GM19239 (cell line): ENCODE measurements at places on chromosomes 2 and 18.

DNA sequence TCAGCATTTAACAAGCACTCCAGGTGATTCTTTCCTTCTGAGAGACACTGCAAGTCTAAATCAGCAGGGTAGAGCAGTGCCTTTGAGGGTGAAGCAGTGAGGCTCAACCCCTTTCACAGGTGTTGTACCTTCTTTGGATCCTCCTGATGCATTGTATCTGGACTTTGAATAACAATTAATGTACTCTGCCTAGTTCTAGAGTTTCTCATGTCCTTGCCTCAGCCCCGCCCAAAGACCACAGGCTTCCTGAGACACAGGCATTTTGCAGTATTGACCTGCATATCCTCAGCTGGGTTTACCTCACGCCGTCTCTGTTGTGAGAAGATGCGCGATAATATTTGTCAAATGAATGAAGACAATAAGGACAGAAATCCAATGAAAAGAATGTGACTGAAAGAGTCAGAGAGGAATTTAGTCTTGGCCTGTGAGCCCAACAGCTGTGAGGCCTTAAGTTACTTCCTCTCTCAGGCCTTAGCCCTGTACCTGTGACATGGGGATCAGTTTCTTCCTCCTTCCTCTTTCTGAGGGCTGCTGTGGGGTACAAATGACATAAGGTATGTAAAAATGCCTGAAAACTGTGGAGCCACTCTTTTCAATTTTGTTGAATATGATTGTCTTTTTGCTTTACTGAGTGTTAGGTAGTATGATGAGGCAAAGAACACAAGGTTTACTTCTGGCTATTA lies 43.7 kb downstream of the WIPF1 start:
- DNase-seq: no peak

DNA sequence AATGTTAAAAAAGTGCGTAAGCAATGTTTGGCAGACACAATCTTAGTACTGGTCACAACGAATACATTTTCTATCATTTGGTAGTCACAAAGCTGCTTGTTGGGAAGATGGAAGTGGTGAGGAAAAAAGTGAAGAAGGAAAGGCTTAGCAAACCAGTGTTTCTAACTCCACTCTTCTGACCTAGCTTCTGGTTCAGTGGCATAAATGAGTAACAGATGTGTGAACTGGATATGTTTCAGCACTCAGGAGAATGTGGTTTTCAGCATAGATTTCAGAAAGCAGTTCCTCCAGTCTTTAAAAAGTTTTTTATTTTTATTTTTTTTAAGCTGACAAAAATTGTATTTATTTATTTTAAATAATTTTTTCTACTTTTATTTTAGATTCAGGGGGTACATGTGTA lies 357.1 kb downstream of the CPS1 start:
- no peak for DNase-seq

- DNase-seq: no peak
These were observed 207.3 kb upstream of the APCDD1 start for GRCh38 chr18:10247021-10247741.

DNA sequence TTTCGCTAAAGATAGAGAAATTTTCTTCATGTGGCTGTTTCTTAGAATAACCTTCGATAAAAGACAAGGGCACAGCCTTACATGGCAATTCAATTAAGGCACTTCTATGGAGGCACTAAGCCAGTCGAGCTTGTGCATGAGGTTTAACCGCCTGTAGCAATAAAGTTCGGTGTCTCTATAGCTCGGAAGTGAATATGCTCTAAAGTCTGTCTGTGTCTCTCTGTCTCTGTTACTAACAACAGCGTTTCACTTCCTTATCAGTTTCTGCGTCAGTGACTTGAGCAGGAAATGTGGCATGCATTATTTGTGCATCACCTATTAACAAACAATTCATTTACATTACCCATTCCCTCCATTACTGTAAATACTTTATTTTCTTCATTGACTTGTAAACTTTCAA lies 365.1 kb upstream of the NETO1 start:
- DNase-seq: no peak

- DNase-seq: no peak
These were observed 26.4 kb downstream of the CENPO start for GRCh38 chr2:24819442-24820174.

DNA sequence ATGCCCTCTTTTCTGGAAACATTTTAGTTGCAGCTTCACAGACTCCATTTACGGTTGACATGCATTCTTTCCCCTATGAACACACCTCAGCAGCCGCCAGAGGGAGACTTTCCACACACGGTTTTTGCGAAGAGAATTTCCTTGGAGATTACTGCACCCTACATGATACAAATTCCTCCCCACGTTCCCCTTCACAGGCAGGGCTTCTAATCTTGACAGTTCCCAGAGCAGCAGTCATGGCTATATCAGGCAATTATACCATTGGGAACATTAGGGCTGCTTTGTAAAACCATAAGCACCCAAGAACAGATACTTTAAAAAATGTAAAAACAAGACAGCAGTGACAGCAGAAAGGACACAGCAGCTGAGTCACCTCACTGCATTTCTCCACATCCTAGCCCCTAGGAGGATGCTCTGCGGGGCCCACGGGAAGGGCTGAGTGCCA lies 253.8 kb downstream of the TGIF1 start:
- DNase-seq: peak; percentile 10

DNA sequence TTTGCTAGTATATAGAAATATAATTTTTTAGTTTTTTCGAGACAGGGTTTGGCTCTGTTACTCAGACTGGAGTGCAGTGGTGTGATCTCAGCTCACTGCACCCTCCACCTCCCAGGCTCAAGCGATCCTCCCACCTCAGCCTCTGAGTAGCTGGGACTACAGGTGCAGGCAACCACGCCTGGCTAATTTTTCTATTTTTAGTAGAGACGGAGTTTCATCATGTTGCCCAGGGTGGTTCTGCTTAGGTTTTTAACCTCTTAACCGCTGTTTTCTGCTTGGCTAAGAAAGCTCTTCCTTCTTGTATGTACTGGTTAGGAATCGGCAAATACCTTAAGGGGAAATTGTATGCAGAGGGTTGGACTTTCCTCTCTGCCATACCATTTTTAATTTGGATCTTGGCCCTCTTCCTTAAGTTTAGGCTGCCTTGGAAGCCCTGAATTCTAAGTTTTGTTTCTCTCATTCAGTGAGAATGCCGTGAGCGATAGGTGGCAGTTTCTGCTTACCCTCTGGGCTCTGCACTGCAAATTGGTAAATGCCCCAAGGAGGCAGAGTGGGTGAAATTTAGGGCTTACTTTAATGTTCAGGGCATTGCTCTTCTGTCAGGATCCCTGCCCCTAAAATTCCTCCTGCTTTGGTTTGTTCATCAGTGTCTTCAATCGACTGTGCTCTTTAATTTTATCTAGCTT lies 32.3 kb downstream of the EML6 start:
- DNase-seq: no peak
